ENCODE measurements at places on chromosomes 12 and 14.

DNA sequence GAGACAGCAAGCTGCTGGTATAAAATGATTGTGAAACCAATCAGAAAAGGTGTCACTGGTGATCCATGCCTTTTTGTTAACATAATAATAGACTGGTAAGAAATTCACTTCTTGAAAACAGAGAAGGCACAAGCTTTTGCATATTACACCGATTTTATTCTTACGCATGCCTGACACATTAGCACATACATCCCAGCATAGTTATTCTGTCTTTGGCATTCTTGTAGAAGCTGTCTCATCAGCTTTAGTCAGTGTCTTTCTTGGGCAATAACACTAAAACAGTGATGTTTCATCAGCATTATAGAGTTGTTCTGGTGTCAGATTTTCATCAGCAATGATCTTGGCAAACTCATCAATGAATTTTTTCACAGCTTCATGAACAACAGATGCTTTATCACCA, 283.4 kb upstream of the TMTC1 start:
- no peak for DNase-seq

DNA sequence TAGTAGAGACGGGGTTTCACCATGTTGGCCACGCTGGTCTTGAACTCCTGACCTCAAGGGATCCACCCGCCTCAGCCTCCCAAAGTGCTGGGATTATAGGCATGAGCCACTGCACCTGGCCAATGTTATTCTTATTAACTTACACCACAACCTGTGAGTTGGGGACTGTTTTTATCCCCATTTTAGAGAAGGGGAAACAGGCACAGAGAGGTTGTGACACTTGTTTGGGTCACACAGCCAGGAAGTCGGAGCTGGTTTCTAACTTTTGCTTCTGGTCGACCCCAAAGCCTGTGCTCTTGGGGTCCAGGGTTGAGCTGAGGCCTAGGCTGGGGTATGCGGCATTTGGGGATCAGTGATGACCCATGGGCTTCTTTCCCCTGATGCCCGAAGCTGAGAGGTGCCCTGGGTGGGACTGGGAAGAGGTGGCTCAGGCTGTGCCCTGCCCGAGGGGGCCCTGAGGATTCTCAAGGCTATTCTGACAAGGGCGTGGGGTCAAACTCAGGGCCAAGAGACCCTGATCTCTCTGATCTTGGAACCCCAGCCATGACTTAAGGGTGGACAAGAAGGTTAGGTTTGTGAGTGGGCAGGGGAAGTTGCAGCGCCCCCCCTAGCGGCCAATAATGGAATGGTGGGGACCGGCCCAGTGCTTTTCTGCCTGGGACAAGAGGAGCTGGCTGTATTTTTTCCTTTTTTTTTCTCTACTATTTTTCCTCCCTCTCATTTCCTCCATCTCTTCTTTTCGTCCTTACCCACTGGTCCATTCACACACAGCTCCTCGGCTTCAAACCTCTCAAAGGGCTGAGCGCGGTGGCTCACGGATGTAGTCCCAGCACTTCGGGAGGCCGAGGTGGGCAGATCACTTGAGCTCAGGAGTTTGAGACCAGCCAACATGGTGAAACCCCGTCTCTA, 3.0 kb downstream of the SDSL start:
- DNase-seq: peak; percentile 58

DNA sequence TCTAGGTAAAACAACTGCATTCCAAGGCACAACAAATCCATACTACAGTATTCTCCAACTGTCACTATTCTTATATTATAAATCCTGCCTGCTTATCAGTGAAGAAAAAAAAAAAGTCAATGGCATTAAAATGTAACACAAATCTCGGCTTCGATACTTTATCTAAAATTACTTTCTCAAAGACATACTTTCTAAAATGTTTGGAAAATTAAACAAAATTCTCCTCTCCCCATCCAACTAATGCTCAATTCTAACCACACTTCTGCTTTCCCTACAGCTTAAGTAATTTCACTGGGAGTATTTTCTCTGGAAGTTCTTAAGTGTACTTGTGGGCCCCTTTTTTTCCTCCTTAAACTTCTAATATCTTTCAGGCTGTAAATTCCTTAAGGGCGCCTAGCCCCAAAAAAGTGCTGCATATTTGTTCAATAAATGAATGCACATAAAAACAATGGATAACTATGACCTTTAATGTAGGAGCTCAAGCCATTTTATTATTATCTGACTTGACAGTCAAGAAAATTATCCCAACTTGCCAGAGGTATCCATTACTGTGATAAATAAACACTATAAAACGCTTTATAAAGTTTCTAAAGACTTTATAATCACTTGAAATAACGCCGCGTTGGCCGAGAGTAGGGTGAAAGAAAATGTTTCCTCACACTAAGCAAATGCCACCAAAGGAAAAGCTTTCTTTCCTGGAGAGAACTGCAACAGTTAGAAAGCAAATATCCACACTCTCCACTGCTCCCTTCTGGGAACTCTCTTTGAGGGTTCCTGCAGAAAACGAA, 977 bp downstream of the HEATR5A start:
- DNase-seq: no peak

DNA sequence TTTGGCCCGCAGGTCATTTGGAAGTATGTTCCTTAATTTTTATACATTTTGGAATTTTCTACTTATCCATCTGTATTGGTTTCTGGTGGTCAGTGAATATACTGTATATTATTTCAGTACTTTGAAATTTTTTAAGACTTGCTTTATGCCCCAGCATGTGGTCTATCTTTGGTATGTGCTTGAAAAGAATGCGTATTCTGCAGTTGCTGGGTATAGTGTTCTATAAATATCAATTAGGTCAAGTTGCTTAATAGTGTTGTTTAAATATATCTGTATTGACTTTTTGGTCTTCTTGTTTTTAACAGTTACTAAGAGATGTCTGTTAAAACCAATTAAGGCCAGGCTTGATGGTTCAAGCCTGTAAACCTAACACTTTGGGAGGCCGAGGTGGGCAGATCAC, 21.7 kb upstream of the SIX1 start:
- no peak for DNase-seq

DNA sequence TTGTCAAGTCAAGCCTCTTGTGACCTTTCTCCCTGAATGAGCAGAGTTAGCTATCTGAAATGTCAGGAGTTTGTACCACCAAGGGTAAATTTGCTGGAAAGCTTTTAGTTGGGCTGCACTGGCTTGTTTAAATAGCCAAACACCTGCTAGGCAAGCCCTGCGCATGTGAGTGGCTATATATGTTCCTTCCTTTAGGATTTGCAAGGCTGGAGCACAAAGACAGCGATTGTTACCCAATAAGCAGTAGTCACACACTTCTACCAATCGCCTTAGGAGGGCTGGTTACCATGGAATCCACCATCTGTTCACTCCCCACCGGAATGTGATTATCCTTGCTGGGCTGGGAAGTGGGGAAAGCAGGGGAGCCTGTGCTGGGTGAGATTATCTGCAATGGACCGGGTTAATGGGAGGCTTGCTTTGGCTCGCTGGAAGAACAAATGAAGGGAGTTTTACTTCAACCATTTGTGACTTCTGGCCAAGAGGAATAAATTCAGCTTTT, 102.5 kb downstream of the FGD4 start:
- DNase-seq: no peak

- DNase-seq: no peak
Observed at GRCh38 chr14:57796556-57796955, 69.3 kb downstream of the SLC35F4 start.

GRCh38 chr12:2017546-2018337, 13.5 kb upstream of the DCP1B start:
- DNase-seq: no peak

DNA sequence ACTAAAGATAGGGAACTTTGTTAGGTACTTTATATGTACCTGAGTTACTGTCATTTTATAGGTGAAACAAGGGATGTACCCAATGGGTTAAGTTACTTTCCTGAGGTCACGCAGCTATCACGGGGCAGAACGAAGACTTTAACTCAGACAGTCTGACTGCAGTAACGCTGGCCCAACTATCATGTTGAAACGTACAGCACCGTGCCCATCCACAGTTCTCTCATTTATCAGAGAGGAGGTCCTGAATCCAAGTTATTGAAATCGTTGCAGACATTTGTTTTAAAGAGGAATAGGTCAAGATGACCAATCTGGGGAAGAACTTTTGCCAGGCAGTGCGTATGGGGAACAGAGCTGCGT, 587 bp upstream of the C12orf75 start:
- DNase-seq: no peak

- DNase-seq: no peak
Observed at GRCh38 chr14:91872517-91873470, 5.5 kb upstream of the TC2N start.

GRCh38 chr14:76904740-76905569, 78.7 kb downstream of the LRRC74A start:
- DNase-seq: peak; percentile 85

GRCh38 chr14:71135496-71135895, 228.2 kb downstream of the PCNX1 start:
- DNase-seq: no peak

All from stimulated activated CD4-positive, alpha-beta T cell treated with anti-CD3 and anti-CD28 coated beads, Interleukin-4, amount 100 ng/mL, for 24 hours (primary cell).